ENCODE measurements at places on chromosomes 3 and 15.

GRCh38 chr3:159796744-159797143 is 191.9 kb upstream of the IL12A start:
- DNase-seq, result no peak

GRCh38 chr15:43127752-43128151 is 5.6 kb upstream of the TMEM62 start:
- no peak for DNase-seq

DNA sequence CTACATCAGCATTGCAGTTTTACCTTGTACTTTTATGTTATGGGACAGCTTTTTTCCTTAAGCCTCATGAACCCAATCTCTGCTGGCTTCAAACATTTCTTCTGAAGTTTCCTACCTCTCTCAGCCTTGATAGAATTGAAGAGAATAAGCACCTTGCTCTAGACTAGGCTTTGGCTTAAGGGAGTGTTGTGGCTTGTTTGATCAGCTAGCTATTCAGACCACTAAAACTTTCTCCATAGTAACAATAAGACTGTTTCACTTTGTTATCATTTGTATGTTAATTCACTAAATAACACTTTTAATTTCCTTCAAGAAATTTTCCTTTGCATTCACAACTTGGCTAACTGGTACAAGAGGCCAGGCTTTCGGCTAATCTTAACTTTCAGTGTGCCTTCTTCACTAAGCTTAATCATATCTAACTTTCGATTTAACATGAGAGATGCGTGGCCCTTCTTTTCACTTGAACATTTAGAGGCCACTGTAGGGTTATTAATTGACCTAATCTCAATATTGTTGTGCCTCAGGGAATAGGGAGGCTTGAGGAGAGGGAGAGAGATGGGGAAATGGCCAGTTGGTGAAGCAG is 8.1 kb upstream of the TIGIT start:
- no peak for DNase-seq

- DNase-seq, result no peak
Measured at GRCh38 chr15:93286446-93286845, 197.4 kb upstream of the RGMA start.

All from HuH-7.5 (cell line).